PC-3 (cell line): ENCODE measurements at places on chromosomes 12 and 14. TPM values are rescaled to one million over a fixed set of nuclear protein-coding genes. Genes with fewer than 3 reads are reported as not detected.

The PDZRN4 gene
- total RNA-seq = not detected in 2 replicates

DNA sequence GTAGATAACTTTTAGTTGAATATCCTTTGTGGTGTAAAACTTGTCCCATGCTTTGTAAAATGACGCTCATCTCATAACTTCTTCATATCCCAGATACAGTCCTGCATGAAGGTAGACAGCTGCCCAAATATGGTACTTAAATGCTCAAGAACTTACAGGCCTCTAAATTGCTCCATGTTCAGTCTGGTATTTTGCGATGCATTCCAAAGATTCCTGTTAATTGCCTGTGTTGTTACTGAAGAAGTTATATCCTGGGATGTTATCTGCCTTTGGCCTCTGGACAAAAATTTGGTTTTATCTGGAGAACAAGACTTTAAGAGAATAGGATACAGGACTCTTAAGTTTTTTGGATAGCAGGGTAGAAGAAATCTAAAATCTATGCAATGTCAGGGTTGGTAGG is 473.0 kb downstream of the PCNX1 start:
- peak; percentile 25 for DNase-seq
- H3K4me1 ChIP-seq = no peaks in the 10 kb centered on the region
- no peak overlapping the region for H3K4me3 ChIP-seq
- H3K27ac ChIP-seq = no peak overlapping the region
- peaks cover 6% of the 10 kb centered on the region; the same call in 1 of the 2 replicates for H3K36me3 ChIP-seq

- no peaks in the 10 kb centered on the region for H3K4me1 ChIP-seq
- no peak overlapping the region for H3K27ac ChIP-seq
- no peak for DNase-seq
- no peaks in the 10 kb centered on the region for H3K36me3 ChIP-seq
- H3K4me3 ChIP-seq = no peak overlapping the region
Measured at GRCh38 chr14:104353921-104354701, 215.7 kb downstream of the KIF26A start.

DNA sequence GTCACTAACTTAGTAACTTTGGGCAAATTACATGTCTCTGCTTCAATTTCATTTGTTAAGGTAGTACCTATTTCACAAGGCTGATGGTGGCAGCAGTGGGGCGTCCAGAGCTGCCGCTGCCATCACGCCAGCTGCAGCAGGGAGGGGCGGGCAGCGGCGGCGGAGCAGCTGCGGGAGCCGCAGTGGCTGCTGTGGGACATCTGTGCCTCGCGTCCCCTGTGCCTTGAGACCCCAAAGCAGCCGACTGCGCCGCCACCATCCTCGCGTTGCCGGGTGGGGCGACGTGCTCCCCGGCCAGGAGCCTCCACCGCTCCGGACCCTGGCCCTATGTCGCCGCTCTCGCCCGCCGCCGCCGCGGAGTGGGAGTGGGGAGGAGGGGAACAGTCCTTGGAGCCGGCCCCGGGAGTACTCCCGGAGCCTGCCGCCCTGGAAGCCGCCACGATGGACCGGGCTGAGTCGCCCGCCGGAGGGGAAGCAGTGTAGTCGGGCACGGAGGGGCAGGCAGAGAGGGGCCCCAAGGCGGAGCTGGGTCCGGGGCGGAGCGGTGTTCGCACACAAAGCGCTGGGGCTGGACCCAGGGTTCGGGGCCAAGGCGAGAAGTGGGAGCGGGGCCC is 51.4 kb downstream of the A2M start:
- peak overlapping the region; percentile 58 for H3K27ac ChIP-seq
- H3K4me3 ChIP-seq = peak overlapping the region; percentile 82
- peaks cover 8% of the 10 kb centered on the region; the same call in 1 of the 2 replicates for H3K4me1 ChIP-seq
- no peaks in the 10 kb centered on the region for H3K36me3 ChIP-seq
- no peaks in the 10 kb centered on the region for H3K27me3 ChIP-seq
- peak; percentile 59 for DNase-seq

- H3K27me3 ChIP-seq = peaks cover 18% of the 10 kb centered on the region
- H3K36me3 ChIP-seq = no peaks in the 10 kb centered on the region
- no peak for DNase-seq
- no peaks in the 10 kb centered on the region for H3K4me1 ChIP-seq
Measured at GRCh38 chr14:97866195-97866594, 1069.0 kb downstream of the VRK1 start.

The BAZ2A gene
- total RNA-seq = 33.8 and 43.0 TPM in 2 replicates

DNA sequence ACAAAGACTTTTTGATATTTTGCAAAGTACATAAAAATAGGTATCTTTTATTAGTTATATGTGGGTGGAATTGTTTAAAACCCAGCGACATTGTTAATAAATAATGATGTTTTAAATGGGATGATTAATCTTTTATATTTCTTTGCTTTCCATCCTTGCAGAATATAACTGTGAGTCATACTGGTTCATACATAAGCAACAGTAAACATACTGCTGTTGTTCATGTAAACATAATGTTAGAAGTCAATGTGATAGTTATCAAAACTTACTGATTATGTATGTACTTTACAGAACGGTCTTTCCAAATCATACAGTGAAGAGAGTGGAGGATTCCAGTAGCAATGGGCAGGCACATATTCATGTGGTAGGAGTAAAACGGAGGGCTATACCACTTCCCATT is 119.8 kb downstream of the ARID2 start:
- H3K27ac ChIP-seq = no peak overlapping the region
- H3K27me3 ChIP-seq = no peaks in the 10 kb centered on the region
- no peak overlapping the region for H3K4me3 ChIP-seq
- DNase-seq = peak; percentile 17
- H3K36me3 ChIP-seq = peaks cover 27% of the 10 kb centered on the region

The CLMN gene
- 3.5 and 3.7 TPM in 2 replicates for total RNA-seq

- H3K36me3 ChIP-seq = no peaks in the 10 kb centered on the region
- H3K27me3 ChIP-seq = no peaks in the 10 kb centered on the region
- 0 out of 2 replicates have a peak, but pooled peaks cover 9% of the 10 kb centered on the region for H3K4me1 ChIP-seq
- no peak for DNase-seq
- no peak overlapping the region for H3K4me3 ChIP-seq
Measured at GRCh38 chr14:54048736-54049135, 92.1 kb upstream of the BMP4 start.

The PTCSC3 gene
- not detected in 2 replicates for total RNA-seq

DNA sequence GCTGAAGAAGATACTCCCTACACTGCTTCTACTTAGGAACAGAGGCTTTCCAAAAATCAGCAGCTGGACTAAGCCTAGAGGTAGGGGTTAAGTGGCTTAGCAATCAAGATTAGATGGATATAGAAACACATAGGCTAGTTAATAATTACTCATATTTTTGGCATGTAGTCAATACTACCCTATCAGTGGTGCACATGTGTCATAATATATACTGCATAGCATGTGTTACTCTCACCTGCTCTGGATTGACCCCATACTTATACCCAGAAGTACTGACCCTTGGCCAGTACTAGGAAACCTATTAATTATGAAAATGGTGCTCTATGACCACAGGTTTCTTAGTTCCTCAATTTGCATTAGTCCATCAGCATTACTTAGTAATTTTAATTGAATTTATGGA is 528.4 kb upstream of the LMO3 start:
- H3K4me3 ChIP-seq = no peak overlapping the region
- H3K27me3 ChIP-seq = no peaks in the 10 kb centered on the region
- no peak for DNase-seq
- H3K27ac ChIP-seq = no peak overlapping the region

GRCh38 chr12:121518656-121519055 is 62.2 kb downstream of the KDM2B start:
- no peak overlapping the region for H3K27ac ChIP-seq
- no peak overlapping the region for H3K4me3 ChIP-seq
- H3K27me3 ChIP-seq = no peaks in the 10 kb centered on the region
- H3K4me1 ChIP-seq = no peaks in the 10 kb centered on the region

DNA sequence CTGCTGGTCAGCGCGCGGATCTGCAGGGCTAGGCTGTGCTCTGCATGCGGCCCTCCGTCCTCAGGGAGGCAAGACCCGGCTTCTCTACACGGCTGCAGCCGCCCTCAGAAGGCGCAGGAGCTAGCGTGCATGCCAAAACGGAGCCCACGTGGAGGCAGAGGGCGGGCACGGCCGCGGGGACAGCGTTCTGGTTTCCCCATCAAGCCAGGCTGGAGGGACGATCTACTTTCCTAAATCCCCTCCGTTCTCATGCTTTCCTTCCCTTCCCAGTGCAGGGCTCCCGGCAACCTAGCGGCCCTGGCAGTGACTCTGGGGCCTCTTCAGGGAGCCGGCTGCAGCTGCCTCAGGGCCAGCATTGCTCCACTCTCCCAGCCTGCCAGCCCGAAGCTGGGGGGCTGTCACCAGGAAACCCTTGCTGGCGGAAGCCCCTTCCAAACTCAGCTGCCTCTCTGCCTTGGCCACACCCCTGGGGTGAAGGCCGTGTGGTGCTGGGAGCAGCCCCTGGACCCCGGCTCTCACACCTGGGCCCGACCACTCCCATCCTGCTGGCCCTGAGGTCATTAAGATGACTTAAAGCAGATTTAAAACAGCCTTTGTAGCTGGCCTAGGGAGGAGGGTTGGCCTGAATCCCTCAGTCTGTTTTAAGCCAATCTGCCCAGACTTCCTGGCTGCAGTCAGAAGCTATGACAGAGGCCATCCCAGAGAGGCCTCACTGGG is 9.2 kb upstream of the GOLGA3 start:
- DNase-seq = no peak
- H3K27ac ChIP-seq = no peak overlapping the region
- H3K4me3 ChIP-seq = no peak overlapping the region
- peaks cover 13% of the 10 kb centered on the region for H3K36me3 ChIP-seq
- H3K4me1 ChIP-seq = no peaks in the 10 kb centered on the region

DNA sequence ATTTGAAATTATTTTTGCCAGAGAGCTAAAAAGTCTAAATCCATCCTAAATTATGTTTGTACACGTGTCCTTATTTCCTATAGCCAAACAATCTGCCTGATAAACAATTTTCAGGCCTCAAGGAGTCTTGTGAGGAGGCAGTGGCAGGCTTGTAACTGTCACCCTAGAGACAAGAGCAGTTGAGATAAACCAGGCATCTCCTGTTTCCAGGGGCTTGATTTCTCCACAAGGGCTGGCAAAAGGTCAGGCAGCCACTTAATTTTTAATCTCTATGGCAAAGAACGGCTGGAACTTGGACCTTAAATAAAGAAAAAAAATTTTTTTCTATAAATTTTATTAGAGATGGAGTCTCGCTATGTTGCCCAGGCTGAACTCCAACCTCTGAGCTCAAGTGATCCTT is 15.5 kb downstream of the PKP2 start:
- no peak overlapping the region for H3K27ac ChIP-seq
- no peak overlapping the region for H3K4me3 ChIP-seq
- no peaks in the 10 kb centered on the region for H3K36me3 ChIP-seq

The KLRF1 gene
- not detected in 2 replicates for total RNA-seq

DNA sequence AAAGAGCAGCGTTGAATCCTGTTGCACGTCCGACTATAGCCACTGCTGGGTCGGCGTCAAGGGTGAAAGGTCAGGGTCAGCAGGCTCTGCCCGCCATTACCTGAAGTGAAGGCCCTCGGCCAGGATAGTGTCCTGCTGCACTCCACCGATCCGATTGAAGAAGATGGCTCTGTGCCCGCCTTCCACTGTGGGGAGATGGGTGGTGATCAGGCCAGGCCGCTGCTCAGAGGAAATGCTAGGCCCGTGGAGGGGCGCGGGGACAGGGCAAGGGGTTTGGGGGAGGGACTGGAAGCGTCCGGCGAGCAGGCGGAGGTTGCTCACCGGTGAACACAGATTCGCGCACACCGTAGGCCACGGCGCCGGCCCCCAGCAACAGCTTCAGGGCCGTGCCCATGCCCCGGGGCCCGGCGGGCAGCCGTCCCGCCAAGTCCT is 352 bp downstream of the PHB2 start:
- H3K4me1 ChIP-seq = peaks cover 25% of the 10 kb centered on the region
- H3K27ac ChIP-seq = peak overlapping the region; percentile 66
- DNase-seq = no peak
- peaks cover 50% of the 10 kb centered on the region for H3K36me3 ChIP-seq
- no peaks in the 10 kb centered on the region for H3K27me3 ChIP-seq

- H3K27me3 ChIP-seq = no peaks in the 10 kb centered on the region
- peak overlapping the region; percentile 5; the same call in 1 of the 2 replicates for H3K4me3 ChIP-seq
- H3K4me1 ChIP-seq = peaks cover 23% of the 10 kb centered on the region
- H3K27ac ChIP-seq = peak overlapping the region; percentile 76
- no peaks in the 10 kb centered on the region for H3K36me3 ChIP-seq
Measured at GRCh38 chr12:122669397-122670070, 33.6 kb downstream of the HCAR2 start.

DNA sequence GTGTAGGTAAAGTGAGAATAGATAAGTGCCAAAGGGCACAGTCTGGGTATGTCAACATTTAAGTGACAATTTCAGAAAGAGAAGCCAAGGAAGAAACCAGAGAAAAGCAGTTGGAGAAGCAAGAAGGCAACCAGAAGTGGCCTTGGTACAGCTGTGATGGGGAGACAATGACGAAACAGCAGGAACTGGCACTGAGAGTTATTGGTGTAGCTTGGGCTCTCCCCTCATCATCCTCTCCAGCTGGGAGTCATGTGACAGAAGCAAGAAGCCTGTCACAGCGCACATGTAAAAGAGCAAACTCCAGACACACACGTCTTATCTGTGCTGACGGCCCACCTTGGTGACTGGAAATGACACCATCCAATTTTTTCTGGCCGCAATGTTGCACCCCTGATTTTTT is 203.3 kb upstream of the NUDT4 start:
- H3K4me3 ChIP-seq = no peak overlapping the region
- H3K27ac ChIP-seq = no peak overlapping the region
- H3K4me1 ChIP-seq = no peaks in the 10 kb centered on the region
- H3K36me3 ChIP-seq = no peaks in the 10 kb centered on the region
